EH (cell line): ENCODE measurements at places on chromosomes 1 and 21.

DNA sequence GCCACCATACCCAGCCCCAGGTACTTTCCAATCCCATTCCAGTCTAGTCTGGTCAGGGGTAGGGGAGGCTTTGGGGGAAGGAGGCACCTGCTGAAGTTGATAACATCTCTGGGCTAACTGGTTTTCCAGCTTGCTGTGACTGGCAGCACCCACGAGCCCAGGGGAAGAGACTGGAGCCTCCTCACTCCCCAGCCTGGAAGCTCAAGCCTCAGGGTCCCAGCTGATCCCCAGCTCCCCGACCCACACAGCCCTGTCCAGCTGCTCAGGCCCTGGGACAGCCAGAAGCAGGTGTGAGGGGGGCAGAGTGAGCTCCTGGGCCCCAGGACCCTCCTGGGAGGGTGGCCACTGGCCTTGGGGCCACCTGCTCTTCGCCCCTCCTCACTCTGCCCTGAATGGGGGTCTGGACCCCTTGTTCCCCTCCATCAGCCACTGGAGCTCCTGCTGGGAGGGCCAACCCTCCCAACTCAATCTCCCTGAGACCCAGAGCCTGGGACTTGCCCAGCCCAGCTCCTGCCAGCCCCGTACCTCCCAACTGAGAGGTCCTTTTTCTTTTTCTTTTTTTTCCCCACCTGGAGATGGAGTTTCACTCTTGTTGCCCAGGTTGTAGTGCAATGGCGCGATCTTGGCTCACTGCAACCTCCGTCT is 23.5 kb upstream of the RNU1-4 start:
- no peak for DNase-seq

- DNase-seq, result no peak
Observed at GRCh38 chr1:153526132-153526543, 9.7 kb downstream of the S100A6 start.

GRCh38 chr1:185719021-185719420 is 15.2 kb upstream of the HMCN1 start:
- peak; percentile 97 for DNase-seq

DNA sequence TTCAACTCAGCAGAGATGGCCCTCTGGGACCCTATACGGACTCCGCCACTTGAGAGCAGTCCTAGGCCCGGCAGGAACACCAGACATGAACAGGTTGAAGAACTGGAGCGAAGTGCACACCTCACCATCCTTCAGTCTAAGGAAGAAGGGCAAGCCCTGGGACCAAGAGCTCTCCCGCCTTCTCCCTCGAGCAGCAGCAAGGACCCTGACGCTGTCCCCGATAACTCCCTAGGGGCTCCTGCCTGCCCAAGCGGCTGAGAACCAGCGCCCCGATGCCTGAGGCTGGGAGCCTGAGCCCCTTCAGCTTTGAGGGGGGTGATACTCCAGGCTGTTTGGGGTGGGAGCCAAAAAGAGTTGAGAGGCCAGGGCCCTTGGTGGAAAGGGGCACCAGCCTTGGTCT is 10.2 kb downstream of the TMEM81 start:
- no peak for DNase-seq

DNA sequence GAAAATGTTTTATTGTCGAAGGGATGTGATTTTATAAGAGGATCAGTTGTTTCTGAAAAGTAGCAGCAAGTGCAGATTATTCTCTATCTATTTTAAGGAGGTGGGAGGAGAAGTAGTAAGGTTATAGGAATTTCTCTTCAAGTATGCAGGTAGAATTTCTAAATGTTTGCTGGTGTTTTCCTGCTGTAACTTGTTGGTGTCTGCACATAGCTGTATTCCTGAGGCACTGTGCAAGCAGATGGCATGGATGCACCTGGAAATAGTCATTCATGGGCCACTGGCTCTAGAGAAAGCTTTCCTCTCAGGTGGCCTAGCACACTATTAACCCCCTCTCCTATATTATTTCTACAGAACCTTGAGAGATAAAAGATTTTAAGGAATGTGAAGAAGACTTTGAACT is 30.3 kb upstream of the PODN start:
- DNase-seq, result no peak

DNA sequence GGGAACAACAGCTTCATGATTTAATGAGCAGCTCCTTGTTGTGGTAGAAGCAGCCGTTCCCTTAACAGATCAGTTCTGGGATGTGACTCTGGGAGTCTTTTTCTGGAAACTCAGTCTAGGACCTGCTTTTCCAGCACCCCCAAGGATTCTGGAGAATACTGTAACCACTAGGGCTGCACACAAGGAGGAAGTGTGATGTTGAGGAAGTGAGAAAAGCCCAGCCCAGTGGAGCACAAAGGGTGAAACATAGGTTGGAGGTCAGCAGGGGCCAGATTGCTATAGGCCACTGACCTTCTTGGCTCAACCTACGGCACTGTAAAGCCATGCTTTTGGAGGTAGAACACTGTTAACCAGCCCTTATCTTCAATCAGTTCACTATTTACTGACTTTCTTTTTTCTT is 10.1 kb upstream of the PLA2G5 start:
- DNase-seq, result no peak

DNA sequence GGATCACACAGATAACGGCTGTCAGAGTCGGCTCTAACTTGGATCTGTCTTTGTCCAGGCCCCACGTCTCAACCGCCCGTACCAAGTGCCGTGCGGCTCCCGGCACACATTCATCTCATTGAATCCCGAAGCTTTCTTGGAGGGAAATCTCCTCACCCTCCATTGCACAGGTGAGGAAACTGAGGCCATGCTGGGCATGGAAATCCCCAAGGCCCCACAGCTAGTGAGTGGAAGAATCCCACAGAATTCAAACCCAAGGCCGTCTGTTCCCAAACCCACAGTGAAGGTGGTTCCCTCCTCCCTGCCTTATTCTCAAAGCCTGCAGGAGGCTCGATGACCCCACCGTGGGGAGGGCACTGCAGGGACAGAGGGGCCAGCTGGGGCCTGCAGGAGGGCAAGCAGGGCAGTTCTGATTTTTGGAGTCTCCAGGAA is 437.9 kb downstream of the MATN1 start:
- DNase-seq, result no peak

GRCh38 chr1:152018537-152018936 is 18.3 kb downstream of the S100A11 start:
- DNase-seq, result peak; percentile 20

- DNase-seq, result peak; percentile 97
Observed at GRCh38 chr1:214441119-214441518, 110.3 kb downstream of the PTPN14 start.

- DNase-seq, result peak; percentile 87
Observed at GRCh38 chr1:158020886-158021620, 27.6 kb downstream of the KIRREL1 start.

DNA sequence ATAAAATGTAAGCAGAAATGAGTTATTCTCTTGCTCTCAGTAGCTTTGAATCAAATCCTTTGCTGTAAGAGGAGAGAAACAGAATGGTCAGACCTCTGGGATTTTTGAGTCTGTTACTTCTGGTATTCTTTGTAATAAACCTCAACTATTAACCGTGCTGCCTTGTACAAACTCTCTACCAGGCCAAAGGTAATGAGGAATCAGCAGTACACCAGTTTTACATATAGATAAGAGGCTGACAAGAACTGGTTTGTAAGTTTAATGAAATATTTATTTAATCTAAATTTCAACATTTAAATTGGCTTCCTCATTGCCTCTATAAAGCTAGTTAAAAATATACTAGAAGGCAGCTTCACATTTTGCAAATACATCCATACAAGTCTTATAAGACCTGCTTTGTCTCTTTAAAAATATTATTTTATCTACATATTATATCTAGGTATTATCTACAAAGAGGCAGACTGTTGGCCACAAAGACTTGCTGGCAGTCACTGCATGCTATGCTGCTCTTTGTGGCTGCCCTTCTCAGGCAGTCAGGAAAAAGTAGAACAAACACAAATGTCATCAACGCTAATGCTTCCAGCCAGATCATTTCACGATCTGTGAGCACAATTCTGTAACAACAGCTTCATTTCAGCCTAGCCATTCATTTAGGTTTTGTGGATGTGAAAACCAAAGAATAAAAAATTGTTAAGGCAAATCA is 173.0 kb downstream of the GABPA start:
- no peak for DNase-seq

- DNase-seq, result no peak
Observed at GRCh38 chr1:167089939-167090313, 251 bp downstream of the GPA33 start.

- no peak for DNase-seq
Observed at GRCh38 chr1:95179205-95179986, 54.6 kb upstream of the RWDD3 start.

DNA sequence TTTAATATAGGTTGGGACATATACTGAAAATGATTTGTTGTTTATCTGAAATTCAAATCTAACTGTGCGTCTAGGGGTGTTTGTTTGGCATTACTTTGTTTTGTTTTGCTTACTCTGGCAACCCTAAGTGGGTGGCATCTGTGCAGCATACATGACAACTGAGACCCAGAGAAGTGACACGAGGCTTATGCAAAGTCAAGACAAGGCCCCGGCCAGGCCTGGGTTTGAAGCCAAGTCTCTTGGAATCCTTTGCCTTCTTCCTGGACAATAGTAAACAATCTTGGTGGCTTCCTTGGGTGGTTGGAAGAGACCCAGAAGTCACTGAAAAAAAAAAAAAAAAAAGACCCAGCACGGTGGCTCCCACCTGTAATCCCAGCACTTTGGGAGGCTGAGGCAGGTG is 197.6 kb upstream of the TMEM51 start:
- DNase-seq, result no peak

DNA sequence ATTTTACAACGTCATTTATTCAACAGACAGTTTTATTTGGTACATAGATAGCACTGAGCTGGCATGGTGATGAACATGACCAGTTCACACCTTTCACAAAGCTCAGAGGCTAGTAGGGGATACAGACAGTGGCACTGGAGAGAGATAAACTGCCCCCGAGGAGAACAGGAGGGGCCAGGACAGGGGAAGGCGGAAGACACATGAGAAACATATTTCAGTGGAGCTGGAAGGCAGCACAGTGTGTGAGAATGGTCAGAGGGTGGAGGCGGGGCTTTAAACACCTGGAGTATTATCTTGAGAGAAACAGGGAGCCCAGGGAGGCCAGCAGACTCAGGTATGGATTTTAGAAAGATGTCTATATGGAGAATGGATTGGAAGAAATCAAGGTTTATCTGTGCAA is 49.5 kb downstream of the CHML start:
- no peak for DNase-seq

GRCh38 chr1:234134878-234135277 is 230.4 kb downstream of the SLC35F3 start:
- no peak for DNase-seq

GRCh38 chr1:163168053-163168452 is 34.7 kb downstream of the RGS5 start:
- DNase-seq, result peak; percentile 100

DNA sequence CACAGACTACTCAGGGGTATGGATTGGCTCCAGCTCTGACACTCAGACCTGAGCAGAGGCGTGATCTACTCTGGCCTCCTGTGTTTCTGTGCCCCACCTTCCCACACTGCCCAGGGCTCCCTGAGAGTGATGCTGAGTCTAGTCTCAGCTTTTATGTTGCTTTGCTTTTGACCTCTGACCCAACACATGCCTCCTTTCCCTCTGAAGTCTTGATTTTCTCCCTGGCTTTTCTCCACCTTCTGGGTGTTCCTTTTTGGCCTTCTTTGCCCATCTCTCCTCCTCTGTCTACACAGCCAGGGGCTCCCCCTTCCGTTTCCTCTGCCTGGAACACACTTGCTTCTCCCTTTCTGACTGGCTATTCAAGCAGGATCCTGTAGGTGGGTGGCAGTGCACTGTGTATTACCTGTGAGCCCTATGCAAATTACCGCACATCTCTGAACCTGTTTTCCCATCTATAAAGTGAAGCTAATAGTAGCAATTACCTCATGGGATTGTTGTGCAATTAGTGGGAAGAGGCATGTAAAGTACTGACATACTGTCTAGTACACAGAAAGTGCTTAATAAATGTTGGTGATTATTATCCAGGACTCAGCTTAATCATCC is 13.7 kb upstream of the MEX3A start:
- no peak for DNase-seq

GRCh38 chr1:238406098-238406860 is 515.6 kb upstream of the ZP4 start:
- DNase-seq, result no peak

GRCh38 chr21:39263372-39263771 is 50.1 kb downstream of the BRWD1 start:
- DNase-seq, result peak; percentile 7

DNA sequence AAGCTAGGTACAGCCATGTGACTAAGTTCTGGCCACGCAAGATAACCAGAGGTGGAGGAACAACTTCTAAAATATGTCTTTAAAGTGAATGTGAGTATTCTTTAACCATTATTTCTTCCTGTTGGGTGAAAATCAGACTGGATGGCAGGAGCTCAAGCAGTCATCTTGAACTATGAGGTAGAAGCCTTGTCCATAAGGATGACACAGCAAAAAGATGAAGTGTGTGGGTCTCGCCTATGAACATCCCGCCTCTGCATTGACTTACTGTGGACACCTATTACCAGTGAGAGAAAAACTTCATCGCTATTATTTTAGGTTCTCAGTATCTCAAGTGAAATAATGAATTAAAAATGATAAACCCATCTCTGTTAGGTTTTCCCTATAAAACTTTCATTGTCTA is 365.3 kb downstream of the USH2A start:
- no peak for DNase-seq

DNA sequence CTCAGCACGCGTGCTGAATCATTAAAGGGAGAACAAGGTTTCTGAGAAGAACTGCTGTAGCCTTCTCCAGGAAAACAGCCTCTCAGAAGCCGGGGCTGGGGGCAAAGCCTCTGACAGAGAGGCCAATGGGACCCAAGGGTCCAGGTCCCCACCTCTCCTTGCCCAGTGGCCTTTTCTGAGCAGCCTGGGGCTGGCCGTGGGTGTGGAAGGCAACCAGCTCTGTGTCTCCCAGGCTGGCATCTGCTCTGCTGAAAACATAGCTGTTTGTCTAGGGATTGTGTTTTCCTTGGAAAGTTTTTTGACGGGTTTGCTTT is 261.2 kb downstream of the NPHP4 start:
- DNase-seq, result no peak

GRCh38 chr21:25578056-25578961 is 29.0 kb downstream of the MRPL39 start:
- peak; percentile 50 for DNase-seq

DNA sequence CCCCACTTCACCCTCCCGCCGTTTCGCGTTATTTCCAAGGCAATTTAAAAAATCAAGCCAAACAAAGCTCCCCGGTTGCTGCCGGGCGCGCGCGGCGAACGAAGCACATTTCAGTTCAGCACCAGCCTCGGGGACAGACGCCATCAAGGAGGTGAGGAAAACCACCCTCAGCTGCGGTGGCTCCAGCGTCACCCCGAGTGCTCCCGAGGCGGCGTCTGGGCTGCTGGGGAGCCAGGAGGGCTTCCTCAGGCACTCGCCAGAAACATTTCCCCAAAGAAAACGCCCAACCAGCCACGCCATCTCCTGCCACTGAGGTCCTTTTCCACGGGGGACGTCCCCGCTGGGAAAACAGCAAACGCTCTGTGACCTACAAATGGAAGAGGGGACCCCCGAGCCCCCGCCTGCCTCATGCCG is 623 bp downstream of the GNG4 start:
- peak; percentile 73 for DNase-seq
